ENCODE measurements at places on chromosomes 2 and 18. TPM values are rescaled to one million over a fixed set of nuclear protein-coding genes. Genes with fewer than 3 reads are reported as not detected.

ASB18 gene
- polyA plus RNA-seq = not detected

KCNJ3 gene
- polyA plus RNA-seq = 0.19 TPM

DNMT3A gene
- polyA plus RNA-seq = 42.9 TPM

KANSL1L gene
- 6.5 TPM for polyA plus RNA-seq

GIGYF2 gene
- 39.2 TPM for polyA plus RNA-seq

TXNL4A gene
- 277 TPM for polyA plus RNA-seq

DNA sequence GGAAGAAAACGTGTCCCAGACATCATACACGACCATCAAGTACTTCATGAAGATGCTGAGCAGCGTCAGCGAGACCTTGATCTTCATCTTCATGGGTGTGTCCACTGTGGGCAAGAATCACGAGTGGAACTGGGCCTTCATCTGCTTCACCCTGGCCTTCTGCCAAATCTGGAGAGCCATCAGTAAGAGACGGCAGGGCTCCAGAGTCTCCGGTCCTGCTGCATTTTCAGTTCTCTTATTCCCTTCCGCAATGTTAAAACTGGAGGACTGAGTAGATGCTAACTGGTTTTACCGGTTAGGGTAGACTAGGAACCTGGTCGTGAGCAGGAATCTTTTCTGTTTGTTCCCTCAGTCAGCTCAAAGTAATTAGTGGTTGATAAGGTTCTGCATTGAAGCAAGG is 32.3 kb downstream of the SLC9A4 start:
- peak; percentile 12 for DNase-seq

- no peak for DNase-seq
These were observed 74.9 kb downstream of the ZDBF2 start for GRCh38 chr2:206349375-206349774.

DNA sequence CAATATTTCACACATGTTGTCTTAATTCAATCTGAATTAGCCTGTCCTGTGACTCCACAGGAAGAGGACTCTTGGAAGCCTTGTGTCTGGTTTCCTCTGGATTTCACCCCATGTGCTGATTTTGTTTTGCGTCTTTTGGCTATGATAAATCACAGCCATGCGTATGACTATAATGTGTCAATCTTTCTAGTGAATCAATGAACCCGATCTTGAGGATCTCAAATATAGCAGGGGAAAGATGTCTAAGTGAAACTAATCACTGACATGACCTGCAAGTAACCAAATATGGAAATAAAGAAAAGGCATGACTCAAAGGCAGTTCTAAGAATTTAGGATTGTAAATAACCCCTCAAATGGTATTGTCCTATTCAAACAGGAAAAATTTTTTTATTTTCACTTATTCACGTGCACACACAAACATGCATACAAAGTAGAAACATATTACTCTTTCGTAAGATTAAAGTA is 8.2 kb downstream of the WDFY1 start:
- no peak for DNase-seq

GRCh38 chr18:46163091-46163490 is 58.9 kb downstream of the HAUS1 start:
- no peak for DNase-seq

DNA sequence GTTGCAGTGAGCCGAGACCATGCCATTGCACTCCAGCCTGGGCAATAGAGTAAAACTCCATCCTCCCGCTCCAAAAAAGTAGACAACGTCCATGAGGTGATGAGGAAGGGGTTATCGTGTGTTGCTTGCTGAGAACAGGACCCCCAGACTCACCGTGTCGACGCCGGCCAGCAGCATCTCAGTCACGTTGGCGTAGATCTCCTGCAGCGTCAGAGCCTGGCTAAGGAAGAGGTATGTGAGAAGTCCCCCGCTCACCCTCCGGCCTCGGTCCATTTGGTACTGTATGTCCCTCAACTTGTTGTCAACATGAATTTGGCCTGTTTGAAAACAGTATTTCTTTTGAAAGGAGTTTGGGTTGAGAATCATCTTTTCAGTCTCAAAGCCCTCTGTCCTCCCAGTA is 20.9 kb downstream of the CYP27C1 start:
- DNase-seq = no peak

DNA sequence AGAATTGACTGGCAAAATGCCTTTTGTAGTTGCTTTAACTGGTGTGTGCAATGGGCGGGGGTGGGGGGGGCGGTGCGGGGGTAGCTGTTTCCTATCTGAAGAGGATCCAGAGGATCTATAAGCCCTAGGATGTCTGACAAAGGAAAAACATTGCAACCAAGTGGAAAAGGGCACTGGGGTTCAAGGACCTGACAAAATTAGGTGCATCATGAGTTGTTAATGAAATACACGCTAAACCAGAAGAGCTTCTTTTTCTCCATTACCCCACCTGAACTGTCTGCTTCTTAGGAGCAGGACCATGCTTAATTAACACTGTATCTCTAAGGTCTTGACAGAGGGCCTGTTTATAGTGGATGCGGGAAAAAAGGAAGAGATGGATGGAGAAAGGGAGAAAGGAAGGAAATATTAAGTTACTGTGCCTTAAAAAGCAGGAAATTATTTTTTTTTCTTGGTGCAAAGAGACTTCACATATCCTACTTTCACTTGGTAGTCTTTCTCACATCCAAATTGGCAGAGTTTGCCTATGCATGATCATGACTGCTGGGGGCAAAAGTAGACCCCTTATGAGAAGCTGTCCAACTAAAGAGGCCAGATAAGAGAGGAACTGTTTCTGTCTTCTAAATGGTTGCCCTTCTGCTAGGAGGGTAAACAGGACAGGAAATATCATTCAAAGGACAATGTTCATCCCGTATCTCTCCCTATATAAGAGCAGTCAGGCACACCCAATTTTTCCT is 4.6 kb downstream of the RND3 start:
- DNase-seq = no peak

- no peak for DNase-seq
These were observed 3.0 kb upstream of the MBD1 start for GRCh38 chr18:50284255-50284885.

DNA sequence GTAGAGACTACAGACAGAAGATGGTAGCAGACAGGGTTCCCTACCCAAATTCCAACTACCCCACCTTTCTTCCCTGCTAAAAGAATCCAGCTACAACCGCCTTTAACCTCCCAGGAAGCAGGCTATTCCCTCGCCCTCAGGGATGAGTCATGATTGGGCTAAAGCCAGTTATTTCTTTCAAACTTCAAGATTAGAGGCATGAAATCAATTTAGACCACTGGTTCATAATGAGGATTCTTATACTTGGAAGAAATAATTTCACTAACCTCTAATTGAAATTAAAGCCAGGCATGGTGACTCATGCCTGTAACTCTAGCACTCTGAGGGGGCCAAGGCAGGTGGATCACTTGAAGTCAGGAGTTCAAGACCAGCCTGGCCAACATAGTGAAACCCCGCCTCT is 20.0 kb downstream of the TRIP12 start:
- peak; percentile 25 for DNase-seq

DNA sequence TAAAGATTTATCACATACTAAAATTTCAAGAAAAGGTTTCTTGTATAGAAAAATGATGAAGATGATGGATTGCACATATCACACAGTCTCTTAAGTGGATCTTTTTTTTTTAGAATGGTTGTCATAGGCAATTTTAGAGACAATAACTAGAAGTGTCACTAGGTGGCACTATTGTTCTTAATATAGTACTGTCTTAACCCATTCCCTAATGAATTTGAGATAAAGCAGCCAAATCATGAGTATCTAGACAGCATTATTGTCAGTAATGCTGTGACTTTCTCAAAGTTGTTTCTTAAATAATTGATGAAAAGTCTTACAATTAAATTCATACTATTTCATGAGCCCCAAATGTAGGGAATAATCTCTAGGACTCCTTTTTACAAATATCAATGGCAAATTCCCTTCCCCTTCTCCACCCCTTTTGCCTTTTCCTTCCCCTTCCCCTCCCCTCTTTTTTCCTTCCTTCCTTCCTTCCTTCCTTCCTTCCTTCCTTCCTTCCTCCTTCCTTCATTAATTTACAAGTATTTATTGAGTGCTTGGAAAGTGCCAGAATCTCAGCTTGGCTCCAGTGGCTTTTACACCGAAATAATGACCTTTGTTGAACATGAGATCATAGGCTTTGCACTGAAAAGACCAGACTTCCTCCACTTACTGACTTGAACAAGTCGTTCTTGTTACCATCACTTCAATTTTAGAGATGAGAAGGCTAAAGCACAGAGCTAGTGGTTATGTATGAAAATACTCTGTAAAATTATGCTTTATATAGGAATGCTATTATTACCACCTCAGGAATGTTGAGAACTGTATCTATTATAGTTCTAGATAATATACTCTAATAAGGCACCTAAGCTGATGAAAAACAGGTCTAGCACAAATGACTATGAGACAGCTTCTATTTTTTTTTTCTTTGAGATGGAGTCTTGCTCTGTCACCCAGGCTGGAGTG is 19.8 kb downstream of the MYL12B start:
- peak; percentile 87 for DNase-seq

Data from GM23338 (cell line).